ENCODE measurements at places on chromosomes 6 and 20. TPM values are rescaled to one million over a fixed set of nuclear protein-coding genes. Genes with fewer than 3 reads are reported as not detected.
A peak's percentile ranks its signal among the peaks of the same experiment; 100 is the strongest.

- H3K4me3 ChIP-seq, result no peak overlapping the region
- peak; percentile 63 for DNase-seq
- peaks cover 22% of the 10 kb centered on the region for H3K36me3 ChIP-seq
- H3K27ac ChIP-seq, result no peak overlapping the region
Observed at GRCh38 chr20:63744158-63744557, 4.6 kb downstream of the SLC2A4RG start.

ESR1 gene
- total RNA-seq, result 3.3 TPM

EDN1 gene
- 0.88 TPM for total RNA-seq

DNA sequence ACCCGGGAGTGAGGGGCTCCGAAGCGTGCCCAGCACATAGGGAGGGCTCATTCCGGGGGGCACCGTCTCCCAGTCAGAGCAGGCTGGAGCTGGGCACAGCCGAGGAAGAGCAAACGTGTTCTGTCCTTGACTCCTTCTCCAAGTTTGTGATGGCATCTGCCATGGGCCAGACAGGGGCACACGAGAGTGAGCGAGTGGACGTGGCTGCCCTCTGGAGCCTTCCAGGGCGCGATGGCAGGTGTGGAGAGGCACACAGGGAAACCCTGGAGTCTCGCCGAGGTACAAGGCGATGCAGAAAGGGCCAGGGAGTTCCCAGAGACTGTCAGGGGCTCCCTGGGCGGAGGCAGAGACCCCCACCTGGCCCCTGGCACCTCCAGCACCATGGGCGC lies 9.9 kb upstream of the GATA5 start:
- H3K4me3 ChIP-seq, result no peak overlapping the region
- peaks cover 64% of the 10 kb centered on the region for H3K27me3 ChIP-seq
- H3K4me1 ChIP-seq, result no peaks in the 10 kb centered on the region
- no peaks in the 10 kb centered on the region for H3K36me3 ChIP-seq
- no peak for DNase-seq
- H3K27ac ChIP-seq, result no peak overlapping the region

DNA sequence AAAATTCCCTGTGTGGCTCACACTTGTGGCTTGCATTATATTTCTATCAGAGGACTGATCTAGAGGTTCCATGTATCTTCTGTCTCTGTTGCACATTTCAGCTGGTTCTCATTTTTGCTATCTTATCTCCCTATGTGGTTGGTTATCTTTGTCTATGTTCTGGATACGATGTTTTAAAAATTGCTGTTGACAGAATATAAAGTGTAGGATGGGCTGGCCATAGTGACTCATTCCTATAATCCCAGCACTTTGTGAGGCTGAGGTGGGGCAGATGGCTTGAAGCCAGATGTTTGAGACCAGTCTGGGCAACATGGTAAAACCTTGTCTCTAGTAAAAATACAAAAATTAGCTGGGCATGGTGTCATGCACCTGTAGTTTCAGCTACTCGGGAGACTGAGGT lies 9.9 kb upstream of the ULBP3 start:
- no peaks in the 10 kb centered on the region for H3K4me1 ChIP-seq
- no peak overlapping the region for H3K27ac ChIP-seq
- H3K27me3 ChIP-seq, result peaks cover 13% of the 10 kb centered on the region
- DNase-seq, result no peak
- H3K36me3 ChIP-seq, result no peaks in the 10 kb centered on the region

GRCh38 chr6:2988094-2988425 lies 11.6 kb upstream of the NQO2 start:
- DNase-seq, result no peak
- peak overlapping the region; percentile 100 for H3K27ac ChIP-seq
- peaks cover 27% of the 10 kb centered on the region for H3K4me1 ChIP-seq
- H3K4me3 ChIP-seq, result peak overlapping the region; percentile 85

DNA sequence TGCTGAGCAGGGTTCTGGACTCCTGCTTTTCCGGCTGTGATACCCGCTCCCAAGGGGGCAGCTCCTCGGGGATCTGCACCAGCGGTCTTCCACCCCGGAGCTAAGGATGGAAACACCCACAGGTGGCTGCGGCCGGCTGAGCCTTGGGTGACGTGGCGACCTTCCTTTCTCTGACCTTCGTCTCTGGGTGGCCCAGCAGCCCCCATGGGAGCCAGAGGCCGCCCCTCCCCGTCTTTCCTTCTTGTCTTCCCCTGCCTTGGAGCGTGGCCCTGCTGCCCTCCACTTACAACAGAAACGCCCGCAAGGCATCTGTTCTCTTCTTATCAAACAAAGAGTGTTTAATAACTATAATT lies 405.7 kb downstream of the TAF4 start:
- no peak overlapping the region for H3K4me3 ChIP-seq
- H3K27ac ChIP-seq, result no peak overlapping the region
- no peaks in the 10 kb centered on the region for H3K4me1 ChIP-seq
- H3K27me3 ChIP-seq, result no peaks in the 10 kb centered on the region
- no peaks in the 10 kb centered on the region for H3K36me3 ChIP-seq

GRCh38 chr6:12241493-12242175 lies 48.5 kb upstream of the EDN1 start:
- H3K4me1 ChIP-seq, result peaks cover 3% of the 10 kb centered on the region
- H3K27me3 ChIP-seq, result no peaks in the 10 kb centered on the region
- no peak overlapping the region for H3K4me3 ChIP-seq
- H3K36me3 ChIP-seq, result no peaks in the 10 kb centered on the region
- H3K27ac ChIP-seq, result no peak overlapping the region
- DNase-seq, result no peak

DNA sequence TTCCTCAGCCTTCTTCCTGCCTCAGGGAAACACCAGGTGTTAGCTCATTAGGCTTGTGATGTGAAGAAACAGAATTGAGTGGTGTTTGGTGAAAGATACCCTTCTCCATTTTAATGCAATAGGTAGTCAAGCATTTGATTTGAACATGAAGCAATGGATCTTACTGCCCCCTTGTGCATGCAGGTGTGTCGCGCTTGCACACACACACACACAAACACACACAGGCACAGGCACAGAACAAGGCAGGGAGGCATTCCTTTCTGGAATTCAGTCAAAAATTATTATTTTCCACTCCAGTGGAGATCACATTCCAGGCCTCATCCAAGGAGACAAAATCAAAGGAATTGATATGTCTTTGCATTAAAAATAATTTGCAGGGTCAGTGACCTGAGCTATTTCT lies 667.0 kb upstream of the MARCKS start:
- no peak for DNase-seq
- no peak overlapping the region for H3K4me3 ChIP-seq
- H3K36me3 ChIP-seq, result no peaks in the 10 kb centered on the region
- no peak overlapping the region for H3K27ac ChIP-seq
- H3K4me1 ChIP-seq, result peaks cover 4% of the 10 kb centered on the region
- no peaks in the 10 kb centered on the region for H3K27me3 ChIP-seq

C20orf202 gene
- not detected for total RNA-seq

DNA sequence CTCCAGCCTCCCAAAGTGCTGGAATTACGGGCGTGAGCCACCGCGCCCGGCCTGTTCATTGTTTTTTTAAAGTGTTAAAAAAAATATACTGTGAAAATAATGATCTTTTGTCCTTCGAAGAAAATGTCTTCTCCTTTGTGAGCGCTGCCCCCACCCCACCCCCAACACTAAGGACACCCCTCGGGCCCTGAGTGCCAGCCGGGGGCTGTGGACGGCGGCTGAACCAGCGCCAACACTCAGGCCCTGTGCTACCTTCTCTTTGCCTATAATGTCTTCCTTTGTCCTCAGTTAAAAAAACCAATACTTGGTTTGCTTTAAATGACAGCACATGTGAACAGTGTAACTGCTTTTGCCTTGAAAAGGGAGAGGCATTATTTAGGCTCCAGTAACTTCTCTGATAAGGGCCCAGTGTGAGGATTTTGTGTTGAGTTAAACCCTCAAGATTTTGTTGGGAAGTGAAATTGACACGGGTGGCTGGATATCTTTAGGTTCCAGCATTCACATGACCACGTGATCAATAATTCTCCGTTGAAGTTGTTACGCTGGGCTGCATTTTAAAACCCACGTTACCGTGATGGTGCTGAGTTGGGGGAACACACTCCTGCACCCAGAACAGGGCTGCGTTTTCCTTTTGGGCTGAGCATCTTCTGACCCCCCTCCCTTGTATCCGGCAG lies 9.5 kb upstream of the ADRM1 start:
- no peak overlapping the region for H3K4me3 ChIP-seq
- no peak for DNase-seq
- no peak overlapping the region for H3K27ac ChIP-seq
- no peaks in the 10 kb centered on the region for H3K27me3 ChIP-seq
- peaks cover 59% of the 10 kb centered on the region for H3K36me3 ChIP-seq

DNA sequence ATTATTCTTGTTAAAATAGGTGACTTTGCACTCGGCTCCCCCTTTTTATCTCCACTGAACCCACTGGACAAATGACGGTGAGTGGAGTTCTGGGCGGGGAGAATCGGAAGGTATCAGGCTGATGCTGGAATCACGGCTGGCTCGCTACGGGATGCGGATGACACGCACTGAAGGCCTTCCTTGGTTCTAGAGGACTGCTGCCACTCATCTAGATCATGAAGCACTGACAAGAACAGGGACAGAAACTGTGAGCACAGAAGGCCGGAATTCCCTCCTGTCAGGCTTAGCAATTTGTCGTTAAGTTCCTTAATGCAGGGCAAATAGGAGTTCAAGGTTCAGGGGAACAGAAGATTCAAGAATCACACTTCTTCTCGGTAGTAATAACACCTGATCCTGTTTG lies 89.9 kb upstream of the MPC1 start:
- no peaks in the 10 kb centered on the region for H3K4me1 ChIP-seq
- no peak overlapping the region for H3K4me3 ChIP-seq
- no peaks in the 10 kb centered on the region for H3K27me3 ChIP-seq
- H3K36me3 ChIP-seq, result peaks cover 14% of the 10 kb centered on the region

MDN1 gene
- 21.4 TPM for total RNA-seq

DNA sequence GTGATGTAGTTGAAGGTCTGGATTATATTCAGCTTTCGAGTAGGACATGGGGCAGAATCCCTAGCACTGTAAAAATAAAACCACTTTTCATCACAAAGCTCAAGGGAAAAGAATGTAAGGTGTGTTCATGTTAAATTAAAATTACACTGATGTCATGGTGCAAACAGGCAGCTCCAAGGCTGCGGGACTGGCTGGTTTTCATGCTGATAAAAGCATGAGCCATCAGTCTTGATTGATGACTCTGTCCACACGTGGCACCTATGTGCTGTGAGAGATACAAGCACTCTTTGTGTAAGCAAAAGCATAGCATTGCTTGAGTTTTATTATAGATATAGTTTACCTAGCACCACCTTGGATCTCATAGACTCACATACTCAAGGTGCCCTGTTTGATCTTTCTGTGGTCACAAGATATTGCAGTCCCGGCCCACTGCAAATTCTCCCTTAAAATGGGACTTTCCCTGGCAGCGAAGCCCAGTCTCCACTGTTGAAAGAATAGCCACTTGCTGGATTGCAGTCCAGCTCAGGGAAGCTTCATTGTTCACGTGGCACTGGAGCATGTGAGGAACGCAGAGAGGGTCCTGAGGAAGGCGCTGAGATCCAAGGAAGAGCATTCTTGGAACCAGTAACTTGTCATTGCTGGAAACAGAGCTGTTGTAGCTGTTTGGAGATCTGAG lies 90.6 kb downstream of the TIAM2 start:
- H3K36me3 ChIP-seq, result no peaks in the 10 kb centered on the region
- H3K27me3 ChIP-seq, result no peaks in the 10 kb centered on the region
- no peak overlapping the region for H3K4me3 ChIP-seq
- H3K27ac ChIP-seq, result no peak overlapping the region
- H3K4me1 ChIP-seq, result peaks cover 32% of the 10 kb centered on the region

DNA sequence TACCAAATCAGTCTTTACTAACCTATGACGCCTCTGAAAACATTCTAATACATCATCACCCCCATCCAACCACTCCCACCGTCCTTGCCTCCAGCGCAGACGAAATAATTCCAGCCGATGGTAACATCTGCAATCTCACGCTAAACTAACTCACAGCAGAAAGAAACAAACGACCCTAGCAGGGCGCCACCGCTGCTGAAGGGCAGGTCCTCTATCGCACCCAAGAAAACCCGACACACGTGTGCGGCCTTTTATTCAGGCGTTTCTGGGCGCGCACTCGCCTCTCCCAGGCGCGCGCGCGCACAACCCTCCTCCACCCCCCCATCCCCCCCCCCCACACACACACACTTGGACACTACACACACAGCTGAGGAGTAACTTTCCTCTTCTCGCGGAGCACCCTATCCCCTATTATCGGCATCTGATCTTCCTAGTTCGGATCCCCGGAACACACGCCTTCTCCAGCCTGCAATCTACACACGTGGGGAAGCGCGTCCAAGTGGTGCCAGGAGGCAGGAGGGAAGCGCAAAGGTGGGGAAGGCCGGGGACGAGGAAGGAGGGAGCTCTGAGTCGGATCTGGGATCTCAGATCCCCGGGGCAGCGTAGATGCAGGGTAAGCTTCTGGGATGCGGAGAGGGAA lies 1.4 kb downstream of the GFOD1 start:
- DNase-seq, result peak; percentile 89
- H3K4me3 ChIP-seq, result peak overlapping the region; percentile 75
- no peak overlapping the region for H3K27ac ChIP-seq
- no peaks in the 10 kb centered on the region for H3K36me3 ChIP-seq

NMBR gene
- total RNA-seq, result not detected

Data from osteoblast (primary cell).